Mesendoderm (in vitro differentiated cells): ENCODE measurements at places on chromosomes 6 and 20.

DNA sequence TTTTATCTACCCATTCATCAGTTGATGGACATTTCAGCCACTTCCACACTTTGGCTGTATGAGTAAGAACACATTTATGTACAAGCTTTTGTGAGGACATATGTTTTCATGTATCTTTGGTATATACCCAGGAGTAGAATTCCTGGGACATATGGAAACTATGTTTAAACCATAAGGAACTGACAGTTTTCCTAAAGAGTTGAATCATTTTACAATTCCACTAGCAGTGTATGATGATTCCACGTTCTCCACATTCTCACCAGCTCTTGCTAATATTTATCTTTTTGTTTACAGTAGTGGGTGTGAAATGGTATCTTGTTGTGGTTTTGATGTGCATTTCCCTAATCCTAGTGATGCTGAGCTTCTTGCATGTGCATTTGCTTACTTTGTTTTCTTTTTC, 338.1 kb downstream of the PLCB1 start:
- DNase-seq: no peak

GRCh38 chr20:48359692-48360341, 468.0 kb downstream of the PREX1 start:
- DNase-seq: no peak

GRCh38 chr6:792662-793061, 99.7 kb upstream of the EXOC2 start:
- DNase-seq: no peak

GRCh38 chr20:45300961-45301360, 5.7 kb upstream of the RBPJL start:
- peak; percentile 95 for DNase-seq

- DNase-seq: peak; percentile 53
Observed at GRCh38 chr6:11618533-11618932, 81.0 kb downstream of the TMEM170B start.

DNA sequence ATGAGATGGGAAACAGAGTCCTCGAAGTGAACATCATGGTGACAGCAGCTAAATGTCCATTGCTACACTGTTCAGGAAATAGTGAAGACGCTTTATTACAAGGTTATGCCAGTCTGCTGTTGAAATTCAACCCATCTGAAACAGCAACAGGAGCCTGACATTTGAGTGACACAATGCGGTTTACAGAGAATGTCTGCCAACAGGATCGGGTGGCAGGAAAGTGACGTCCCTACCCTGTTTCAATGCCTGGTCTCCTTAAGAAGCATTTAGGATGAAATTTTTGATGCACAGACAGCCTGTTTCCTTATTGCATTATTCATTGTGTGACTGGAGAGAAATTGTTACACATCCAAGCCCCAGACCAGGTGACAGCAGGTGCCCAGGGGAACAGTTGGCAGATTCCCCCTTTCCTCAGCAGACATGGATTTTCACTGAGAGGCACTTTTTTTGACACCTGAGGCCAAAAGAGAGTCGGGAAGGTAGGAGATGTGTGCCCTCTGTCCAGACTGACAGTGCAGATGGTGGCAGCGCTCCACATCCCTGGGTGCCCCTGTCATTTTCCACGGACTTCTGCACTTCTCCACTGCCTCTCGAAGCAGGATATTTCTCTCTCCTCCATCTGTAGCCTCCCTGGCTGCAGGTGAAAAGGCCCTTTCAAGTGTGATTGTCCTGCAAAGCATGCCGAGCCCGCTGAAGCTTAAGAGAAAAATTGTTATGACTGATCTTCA, 87.9 kb downstream of the BFSP1 start:
- DNase-seq: no peak
